ENCODE measurements at places on chromosomes 13 and 19.

- DNase-seq, result no peak
These were observed 20.6 kb upstream of the CABP5 start for GRCh38 chr19:48064509-48064908.

GRCh38 chr19:49113762-49114629 lies at the start of gene LIN7B:
LIN7B (plus strand) TSS chr19:49114370; CDS start chr19:49114405, 35 bp downstream.
- peak; percentile 75 for DNase-seq

DNA sequence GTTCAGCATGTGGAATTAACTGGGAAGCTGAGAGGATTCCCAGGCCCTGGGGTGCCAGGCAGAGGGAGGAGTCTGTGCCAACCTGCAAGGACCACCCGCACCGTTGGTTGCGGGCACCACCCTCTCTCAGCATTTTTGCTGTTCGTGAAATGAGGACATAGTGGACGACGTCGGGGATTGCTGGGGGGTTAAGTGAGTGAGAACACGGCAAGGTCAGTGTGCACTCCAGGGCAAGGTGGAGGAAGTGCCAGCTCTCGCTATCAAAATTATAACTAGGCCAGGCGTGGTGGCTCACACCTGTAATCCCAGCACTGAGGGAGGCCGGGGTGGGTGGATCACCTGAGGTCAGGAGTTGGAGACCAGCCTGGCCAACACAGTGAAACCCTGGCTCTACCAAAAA lies 2.2 kb downstream of the FXYD3 start:
- DNase-seq, result no peak

DNA sequence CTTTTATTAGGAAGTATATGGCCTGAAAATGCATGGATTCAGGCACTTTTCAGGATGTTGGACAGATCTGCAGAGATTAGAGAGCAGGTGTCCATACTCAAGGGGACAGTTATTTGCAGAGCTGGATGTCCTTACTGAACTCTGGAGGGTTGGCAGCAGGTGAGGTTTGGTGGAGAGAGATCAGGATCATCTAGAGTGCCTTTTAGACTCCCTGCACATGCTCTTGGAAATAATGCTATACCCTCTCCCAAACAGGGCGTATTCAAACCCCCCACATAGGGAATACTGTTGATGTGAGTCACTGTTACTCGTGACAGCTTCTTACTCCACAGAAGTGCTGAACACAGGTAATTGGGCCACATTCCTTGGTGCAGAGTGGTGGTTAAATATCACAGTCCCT lies 725.7 kb upstream of the SGCG start:
- no peak for DNase-seq

DNA sequence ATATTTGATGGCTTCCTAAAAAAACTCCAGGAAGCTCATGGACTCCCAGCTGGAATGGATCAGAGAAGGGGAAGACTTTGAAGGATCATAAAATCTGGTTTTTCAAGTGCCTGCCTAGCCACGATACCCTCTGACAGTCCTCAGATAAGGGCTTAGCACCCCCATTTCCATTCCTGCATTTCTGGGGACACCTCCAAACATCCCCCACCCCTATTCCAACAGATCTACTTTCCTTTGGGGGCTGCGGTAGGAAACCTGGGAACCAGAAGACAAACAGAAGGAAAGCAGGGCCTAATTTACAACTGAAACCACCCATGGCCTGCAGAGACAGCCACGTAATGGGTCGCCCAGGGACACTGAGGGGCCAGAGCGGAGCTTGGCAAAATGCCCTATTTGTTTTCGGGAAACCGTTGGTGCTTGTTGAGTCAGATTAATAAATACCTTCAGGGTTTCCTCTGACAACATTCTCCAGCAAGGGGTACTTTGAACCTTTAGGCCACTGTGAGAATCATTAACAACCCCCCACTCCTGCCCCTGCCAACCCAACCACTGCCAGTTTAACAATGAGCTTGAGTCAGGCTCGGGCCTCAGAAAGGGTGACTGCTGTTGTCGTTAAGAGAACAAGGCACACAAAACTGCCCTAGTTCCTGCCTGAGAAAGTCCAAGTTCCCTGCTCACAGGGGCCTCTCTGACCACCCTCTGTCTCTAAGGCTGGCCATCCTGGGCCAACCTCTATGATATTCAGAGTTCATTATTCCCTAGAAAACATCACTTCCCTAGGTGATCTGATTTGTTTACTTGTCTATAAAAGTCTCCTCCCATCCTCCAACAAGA lies 23.5 kb downstream of the RHPN2 start:
- DNase-seq, result no peak

DNA sequence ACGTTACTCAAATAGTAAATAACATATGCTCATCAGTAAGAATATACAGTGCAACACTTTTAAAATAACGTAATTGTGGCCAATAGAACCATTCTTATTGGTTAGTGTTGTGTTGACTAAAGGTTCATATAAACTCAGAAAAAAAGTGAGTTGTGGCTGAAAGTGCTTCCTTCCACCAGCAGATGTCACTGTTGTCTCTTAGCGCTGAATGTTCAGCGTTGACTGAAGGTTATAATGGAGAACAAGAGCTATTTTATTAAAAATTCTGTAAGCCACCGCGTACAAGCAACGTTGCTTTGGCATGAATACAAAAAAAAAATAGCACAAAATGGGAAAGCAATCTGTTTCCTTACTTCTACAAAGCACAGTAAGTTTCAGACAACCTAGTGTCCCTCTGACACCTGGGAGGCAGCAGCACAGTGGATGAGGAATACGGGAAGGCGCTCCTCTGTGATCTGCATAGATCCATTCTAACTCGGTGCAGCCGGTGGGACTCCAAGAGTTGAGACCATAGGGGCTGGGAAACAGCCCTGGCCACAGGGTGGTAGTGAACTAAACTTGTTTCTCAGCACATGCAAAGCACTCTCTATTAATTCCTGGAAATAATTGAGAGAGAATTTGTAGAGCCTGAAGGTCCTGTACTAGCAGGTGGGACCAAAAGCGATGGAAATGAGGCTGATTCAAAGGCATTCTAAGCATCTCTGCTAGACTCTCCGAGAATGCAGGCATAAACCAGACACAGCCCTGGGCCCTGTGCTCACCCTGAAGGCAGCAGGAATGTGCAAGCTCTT lies 23.9 kb upstream of the OXGR1 start:
- DNase-seq, result peak; percentile 67

DNA sequence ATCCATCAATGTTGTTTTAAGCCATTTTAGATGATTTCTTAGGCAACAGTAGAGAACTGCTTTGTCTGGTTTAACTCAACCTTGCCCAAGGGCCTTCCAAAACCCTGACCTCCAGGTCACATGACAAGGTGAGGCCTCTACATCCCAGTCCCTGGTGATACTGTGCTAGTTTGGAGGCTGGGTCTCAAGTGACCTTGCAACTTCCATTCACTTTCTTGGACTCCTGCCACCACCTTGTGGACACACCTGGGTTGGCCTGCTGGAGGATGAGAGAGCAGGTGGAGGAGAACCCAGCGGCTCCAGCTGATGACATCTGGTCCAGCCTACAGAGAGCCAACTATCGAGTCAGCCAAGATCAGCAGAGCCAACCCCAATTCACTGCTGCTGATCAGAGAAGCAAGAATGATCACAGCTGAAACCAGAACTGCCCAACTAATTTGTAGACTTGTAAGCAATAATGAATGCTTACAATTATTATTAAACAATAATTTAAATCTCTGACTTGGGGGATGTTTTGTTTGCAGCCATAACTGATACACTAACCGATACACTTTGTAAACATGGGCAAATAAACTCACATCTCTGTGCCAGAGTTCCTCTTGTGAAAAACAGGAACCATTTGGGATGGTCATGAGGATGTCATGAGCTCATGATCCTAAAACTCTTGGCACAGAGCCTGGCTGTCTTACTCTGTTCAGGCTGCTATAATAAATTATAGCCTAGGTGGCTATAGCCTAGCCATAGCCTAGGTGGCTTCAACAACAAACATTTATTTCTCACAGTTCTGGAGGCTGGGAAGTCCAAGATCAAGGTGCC lies 11.5 kb downstream of the FAM187B start:
- DNase-seq, result no peak

DNA sequence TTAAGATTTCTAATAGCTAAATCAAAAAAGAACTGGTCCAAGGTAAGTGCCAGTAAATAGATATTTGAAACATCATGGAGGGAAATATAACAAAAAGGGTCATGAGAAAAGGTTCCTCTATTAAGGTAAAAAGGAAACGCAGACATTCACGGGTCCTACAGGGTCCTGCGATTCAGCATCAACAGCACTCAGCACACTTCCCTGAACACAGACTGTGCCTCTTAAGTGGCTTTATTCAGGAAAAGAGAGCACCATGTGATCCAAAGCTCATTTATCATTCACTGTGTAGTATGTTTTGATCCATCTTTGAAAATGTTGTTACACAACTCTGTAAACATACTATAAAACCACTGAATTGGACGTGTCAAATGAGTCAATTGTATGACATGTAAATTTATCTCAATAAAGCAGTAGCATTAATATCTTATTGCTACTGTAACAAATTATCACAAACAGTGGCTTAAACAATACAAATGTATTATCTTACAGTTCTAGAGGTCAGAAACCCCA lies 33.7 kb downstream of the CRYL1 start:
- no peak for DNase-seq

DNA sequence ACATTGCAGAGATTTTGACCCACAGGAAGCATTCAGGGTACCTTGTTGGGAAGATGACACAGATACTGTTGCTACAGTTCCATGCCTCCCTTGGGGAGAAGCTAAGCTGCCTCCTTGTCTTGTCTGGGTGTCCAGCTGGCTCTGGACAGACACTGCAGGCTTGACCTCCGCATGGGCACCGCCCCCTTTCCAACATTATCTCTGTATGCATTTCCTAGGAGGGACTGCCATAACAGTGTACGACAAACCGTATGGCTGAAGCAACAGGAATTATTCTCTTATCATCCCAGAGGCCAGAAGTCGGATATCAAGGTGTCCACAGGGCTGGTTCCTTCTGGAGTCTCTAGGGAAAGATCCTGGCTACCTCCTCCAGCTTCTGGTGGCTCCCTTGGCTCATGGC lies 67.0 kb upstream of the USE1 start:
- no peak for DNase-seq

- no peak for DNase-seq
These were observed 23.6 kb downstream of the RANBP3 start for GRCh38 chr19:5954293-5954692.

- no peak for DNase-seq
These were observed 215.7 kb downstream of the ZNF536 start for GRCh38 chr19:30587869-30588268.

DNA sequence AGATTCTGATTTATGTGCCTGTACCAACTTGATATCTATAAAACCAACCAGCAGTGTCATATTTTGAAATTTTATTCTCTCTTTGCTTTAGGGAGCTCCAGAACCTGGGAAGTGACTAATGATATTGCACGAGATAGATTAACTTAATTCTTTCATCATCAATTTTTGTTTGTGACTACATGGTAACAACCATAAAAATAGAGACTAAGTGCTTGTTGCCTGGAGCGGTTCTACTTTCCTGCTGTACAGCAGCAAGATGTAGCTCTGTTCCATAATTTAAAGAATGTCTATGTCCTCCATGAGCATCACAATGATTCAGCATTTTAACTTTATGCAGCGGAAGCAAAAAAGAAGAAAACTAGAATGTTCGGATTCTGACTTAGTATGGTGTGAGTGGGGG lies 275.6 kb downstream of the KLF5 start:
- no peak for DNase-seq

DNA sequence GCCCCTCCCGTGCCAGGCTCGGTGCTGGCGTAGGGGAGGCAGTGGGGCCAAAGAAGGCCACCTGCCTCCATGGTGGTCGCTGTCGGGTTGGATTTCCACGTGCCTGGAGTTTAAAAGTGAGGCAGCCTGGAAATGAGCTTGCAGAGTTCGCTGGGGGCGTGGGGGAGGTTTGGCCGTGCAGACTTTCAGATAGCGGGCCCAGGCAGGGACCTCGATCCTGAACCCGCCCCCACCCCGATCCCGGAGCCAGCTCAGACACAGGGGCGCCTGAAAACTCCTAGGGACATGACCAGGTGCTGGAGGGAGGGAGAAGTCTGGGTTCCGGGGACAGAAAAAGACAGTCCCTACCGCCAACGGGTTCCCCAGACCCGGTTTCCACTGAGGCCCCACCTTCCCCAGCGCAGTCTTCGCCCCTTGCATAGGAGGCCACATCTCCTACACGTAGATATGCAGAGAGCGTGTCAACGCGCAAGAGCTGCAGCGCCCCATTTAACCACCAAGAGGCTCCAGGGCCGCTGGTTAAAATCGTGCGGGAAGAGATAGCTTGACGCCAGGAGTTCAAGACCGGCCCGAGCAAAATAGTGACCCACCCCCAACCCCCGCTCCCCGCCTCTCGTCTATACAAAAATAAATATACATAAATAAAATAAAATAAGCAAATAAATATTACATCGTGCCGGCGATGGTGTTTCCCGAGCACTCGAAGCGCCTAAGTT lies 8.5 kb downstream of the CCDC8 start:
- DNase-seq, result peak; percentile 54

DNA sequence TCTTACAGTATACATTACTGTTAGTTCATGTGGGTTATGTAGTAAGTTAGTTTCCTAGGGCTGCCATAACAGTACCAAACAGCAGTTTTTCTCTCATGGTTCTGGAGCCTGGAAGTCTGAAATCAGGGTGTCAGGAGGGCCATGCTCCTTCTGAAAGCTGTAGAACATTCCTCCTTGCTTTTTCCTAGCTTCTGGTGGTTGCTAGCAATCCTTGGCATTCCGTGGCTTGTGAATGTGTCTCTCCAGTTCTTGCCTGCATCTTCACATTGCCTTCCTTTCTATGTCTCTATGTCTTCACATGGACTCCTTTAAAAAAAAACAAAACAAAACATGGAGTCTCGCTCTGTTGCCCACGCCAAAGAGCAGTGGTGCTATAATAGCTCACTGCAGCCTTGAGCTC lies 95.4 kb downstream of the WDFY2 start:
- no peak for DNase-seq

DNA sequence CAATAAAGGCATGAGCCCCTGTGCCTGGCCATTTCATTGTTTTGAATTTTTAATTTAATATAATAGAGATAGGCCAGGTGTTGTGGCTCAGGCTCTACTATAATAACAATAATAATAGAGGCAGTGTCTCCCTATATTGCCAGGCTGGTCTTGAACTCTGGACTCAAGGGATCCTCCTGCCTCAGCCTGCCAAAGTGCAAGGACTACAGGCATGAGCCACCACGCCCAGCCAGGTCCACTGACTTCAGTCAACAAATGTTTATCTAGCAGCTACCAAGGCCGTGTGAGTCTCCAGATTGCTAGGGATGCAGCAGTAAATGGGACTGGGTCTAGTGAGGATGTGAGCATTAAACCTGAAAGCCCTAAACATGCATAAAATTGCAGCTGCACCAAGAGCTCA lies 13.8 kb upstream of the ILF3 start:
- no peak for DNase-seq

DNA sequence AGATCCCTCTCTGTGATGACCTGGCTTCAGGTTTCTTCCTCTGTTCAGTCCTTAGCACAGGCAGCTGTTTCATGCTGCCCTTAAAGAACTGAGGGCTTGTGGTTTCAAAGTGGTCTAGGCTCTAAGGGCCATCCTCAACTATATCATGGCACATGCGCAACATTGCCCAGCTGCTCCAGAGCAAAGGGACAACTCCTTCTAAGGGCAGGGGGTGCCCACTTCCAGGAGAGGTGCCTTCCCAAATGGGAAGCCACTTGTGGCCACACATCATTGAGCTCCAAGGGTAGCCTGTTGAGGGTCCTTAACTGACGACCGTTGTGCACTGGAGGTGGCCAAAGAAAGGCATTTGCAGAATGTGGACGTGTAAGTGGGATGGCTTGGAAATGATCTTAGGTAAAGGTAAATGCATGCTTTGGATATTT lies 7.3 kb downstream of the GPR183 start:
- no peak for DNase-seq

- DNase-seq, result peak; percentile 84
These were observed at the start of gene ZNF296 for GRCh38 chr19:45076029-45076850. ZNF296 (minus strand) TSS chr19:45076478; CDS start chr19:45076373, 105 bp downstream.
